Cardiac muscle cell (in vitro differentiated cells and primary cell): ENCODE measurements at places on chromosomes 2 and 18. TPM values are rescaled to one million over a fixed set of nuclear protein-coding genes. Genes with fewer than 3 reads are reported as not detected.

CHST9 gene
- 0.04 and 0.36 TPM in 2 replicates for total RNA-seq

EIF2AK2 gene
- 10.4 and 12.3 TPM in 2 replicates for total RNA-seq

GRCh38 chr18:34655131-34655530 lies 55.0 kb upstream of the DTNA start:
- no peak for DNase-seq

- DNase-seq, result peak; percentile 27
Observed at GRCh38 chr18:63505566-63506335, 29.0 kb downstream of the SERPINB5 start.

GRCh38 chr2:13818002-13818401 lies 814.5 kb upstream of the LRATD1 start:
- DNase-seq, result no peak

DNA sequence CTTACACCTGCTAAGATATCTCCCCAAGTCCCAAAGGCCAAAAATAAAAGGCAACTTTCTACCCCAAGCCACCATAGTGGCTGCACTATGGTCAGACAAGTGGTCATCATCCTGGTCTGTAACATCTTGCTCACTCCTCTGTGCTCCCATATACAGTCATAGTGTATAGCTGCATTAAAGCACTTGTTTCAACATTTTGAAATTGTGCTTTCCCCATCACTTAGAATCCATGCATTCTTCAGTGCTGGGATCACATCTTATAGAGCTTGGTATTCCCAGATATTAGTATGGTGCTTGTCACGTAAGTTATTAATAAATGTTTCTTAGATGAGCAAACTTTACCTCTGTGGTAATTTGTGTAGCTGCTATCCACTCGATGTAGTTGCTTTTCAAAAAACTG lies 40.4 kb upstream of the CDC42EP3 start:
- peak; percentile 39 for DNase-seq

DNA sequence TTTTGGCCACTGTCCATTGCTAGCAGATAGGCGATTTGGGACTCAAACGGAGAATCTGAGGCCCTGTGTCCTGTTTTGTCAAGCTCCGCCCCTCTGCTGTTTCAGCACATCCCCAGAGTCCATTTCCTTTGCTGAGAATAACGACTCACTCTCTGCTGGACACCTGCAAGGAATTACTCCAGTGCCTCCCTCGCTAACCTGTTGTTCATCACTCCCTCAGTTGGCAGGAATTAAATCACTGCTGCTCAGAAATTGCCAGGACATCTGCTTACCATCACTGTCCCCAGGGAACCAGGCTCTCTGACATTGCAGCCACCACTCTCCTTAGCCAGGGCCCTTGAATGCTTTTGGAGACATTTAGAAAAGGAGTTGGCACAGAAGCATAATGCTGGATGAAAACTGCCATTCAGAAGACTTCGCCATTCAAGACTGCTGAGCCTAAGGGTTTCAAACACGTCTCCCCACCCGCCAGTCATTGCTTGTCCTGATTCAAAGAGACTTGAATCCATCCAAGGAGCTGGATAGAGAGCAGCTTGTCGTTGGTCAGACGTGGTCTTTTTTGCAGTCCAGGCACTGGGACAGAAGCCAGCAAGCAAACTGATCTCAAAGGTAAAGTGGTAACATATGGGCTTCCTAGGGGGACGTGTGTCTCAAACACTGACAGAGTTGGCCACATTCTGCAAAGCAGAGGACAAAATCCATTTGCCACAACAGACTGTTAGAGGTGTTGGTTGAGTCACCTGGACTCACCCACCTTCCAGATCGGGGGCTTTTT lies 155.3 kb downstream of the UXS1 start:
- peak; percentile 24 for DNase-seq

DNA sequence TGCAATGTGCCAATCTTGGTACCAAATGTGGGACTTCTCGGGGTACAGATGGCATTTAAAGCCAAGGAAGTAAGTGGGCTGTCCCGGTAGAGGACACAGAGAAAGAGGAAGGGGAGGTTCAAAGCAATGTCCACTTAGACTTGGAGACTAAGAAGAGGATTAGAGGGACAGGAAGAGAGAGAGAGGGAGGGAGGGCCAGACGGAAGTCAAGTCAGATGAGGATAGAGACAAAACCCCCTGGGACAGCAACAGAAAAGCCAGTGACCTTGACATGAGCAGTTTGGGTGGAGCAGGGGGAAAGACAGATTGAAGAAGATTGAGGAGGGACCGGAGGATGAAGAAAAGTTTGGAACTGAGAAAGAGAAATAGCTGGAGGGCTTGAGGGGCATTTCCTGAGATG lies 164.5 kb downstream of the NCK2 start:
- DNase-seq, result no peak

DNA sequence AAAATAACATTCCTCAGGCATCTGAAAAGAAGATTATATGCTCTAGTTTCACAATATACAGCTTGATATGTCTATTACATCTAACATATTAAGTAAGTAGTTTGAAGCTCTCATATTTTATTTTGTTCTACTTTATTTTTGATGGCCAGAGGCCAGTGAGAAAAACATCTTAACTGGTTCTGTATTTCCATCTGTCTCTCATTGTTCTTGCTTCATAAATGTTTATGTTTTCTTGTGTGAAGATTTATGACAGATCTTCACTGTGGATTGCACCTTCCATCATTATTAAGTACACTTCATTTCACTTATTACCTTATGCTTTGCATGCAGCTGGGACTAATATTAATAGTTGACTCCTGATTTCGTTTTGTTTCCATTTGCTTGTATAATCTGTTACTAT lies 511.2 kb downstream of the TSN start:
- DNase-seq, result no peak
